ENCODE measurements at places on chromosomes 1 and 21.
A peak's percentile ranks its signal among the peaks of the same experiment; 100 is the strongest.

DNA sequence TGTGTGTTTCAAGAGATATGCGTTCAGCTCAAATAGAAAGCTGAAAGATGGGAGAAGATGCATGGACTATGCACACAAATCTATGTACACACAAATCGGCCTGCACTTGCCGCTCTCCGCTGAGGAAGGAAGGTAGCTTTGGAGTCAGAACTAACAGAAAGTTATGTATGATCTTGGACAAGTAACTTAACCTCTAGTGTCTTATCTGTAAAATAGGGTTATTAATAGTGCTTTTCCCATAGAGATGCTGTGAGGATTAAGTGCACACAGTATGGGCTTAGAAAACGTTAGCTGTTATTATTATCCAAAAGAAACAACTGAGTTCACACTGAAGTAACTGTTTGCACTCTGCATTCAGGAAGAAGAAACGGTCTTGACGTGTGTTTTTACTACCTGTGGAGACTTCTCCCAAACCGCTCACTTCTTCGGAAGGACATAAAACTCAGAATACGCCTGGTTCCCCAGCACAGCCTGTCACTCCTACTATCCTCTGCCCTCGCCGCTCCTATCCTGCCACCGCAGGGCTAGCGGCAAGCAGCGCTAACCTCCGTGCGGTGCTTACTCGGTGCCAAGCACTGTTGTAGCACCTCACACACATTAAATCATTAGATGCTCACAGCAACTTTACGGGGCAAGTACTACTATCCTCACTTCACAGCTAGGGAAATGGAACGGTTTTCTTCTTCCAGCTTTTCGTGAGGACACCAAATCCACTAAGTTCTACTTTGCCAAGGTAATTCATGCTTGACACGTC is 1.3 kb downstream of the TGFBR3 start:
- DNase-seq, result peak; percentile 17

- DNase-seq, result no peak
Observed at GRCh38 chr1:34988581-34988980, 3.4 kb upstream of the TMEM35B start.

DNA sequence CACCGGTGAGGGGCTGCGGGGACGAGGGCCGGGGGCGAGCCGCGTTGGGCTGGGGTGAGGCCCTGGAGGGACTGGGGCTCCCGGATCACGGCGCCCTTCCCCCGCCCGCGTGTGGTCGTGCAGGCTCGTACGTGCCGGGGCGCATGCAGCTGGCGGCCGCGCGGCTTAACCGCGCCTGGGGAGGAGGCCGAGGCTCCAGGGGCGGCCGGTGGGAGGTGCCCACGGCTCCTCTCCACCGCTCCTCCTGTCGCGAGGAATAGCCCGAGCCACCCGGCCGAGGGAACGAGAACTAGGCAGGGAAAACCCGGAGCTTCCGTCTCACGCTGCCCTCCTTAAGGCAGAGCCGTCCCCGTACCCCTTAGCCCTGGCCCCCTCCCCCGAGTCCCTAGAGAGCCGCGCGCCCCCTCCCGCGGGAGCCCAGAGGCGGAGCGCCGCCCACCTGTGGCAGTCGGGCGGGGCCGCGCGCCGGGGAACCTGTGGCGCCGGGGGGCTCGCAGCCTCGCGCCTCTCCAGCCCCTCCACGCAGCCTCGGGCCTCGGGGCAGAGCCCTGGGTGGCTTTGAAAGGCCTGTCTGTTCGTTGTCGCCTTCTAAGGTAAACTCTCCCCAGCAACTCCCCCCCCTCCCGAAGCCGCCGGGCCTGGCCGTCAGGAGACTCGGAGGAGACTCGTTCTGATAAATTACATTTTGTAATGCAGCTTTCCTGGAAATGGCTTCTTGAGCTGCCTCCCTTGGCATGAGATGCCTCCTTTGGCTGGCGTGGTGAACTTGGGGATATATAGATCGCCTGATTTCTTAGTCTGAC is 746 bp downstream of the AK4 start:
- DNase-seq, result no peak

DNA sequence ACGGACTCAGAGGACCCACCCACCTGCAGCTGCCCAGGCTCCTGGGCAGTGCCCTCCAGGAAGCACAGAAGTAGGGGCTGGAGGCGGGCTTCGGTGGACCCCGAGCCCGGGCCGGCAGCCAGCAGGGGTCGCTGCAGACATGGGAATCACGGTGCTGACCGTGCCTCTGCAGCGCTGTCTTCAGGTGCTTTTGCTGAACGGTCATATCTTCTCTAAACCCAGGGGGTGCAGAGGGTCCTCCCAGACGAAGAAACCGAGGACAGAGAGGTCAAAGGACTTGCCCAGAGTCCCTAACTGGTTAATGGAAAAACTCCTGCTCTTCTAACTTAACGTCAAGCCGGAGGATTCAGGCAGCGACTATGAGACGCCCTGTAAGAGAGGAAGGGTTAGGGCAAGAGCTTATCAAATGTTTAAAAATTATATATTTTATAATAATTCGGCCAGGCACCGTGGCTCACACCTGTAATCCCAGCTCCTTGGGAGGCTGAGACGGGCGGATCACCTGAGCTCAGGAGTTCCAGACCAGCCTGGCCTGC is 21.5 kb upstream of the LEFTY2 start:
- DNase-seq, result peak; percentile 16

GRCh38 chr1:61238359-61238665 is 156.0 kb downstream of the NFIA start:
- no peak for DNase-seq

Measured in amniotic epithelial cell (primary cell).